ENCODE measurements at places on chromosomes 5 and 9. TPM values are rescaled to one million over a fixed set of nuclear protein-coding genes. Genes with fewer than 3 reads are reported as not detected.

Gene GRM6
- polyA plus RNA-seq: 0.94 TPM

Gene HRH2
- polyA plus RNA-seq: 1.1 TPM

Gene SLC23A1
- 0.69 TPM for polyA plus RNA-seq

Gene FOXD4
- 0.51 TPM for polyA plus RNA-seq

Gene ARHGEF37
- polyA plus RNA-seq: 5.2 TPM

Gene NTNG2
- 0.62 TPM for polyA plus RNA-seq

Gene COL23A1
- polyA plus RNA-seq: 0.67 TPM

Gene CDX1
- not detected for polyA plus RNA-seq

Gene PCDH12
- 21.4 TPM for polyA plus RNA-seq

Gene ADAMTS19
- polyA plus RNA-seq: 15.9 TPM

Gene IGFBPL1
- 1.5 TPM for polyA plus RNA-seq

Gene AK8
- 1.2 TPM for polyA plus RNA-seq

DNA sequence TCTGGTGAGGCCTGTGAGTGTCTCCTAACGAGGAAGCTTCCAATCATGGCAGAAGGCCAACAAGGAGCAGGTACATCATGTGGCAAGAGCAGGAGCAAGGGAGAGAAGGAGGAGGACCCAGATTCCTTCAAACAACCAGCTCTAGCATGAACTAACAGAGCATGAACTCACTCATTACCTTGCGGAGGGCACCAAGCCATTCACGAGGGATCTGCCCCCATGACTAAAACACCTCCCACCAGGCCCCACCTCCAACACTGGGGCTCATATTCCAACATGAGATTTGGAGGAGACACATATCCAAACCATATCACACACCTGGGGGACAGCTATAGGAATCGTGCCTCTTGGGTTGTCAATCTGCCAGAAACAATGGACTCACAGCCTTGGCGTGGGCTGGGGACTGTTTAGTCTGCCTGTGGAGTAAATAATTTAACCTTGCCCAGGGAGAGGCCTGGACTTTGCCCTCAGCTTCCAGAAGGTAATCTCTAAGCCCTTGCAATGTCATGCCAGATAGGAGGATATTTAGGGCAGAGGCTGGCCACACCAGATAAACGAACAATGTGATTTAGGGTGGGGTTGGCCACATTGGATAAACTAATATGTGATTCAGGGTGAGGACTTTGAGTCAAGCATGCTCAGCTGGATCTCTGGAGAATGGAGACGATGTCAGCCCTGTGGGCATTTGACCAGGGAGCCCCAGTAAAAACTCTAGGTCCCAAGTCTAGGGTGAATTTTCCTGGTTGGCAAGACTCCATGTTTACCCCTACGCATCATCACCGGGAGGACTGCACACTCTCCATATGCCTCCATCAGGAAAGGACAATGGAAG is 13.6 kb upstream of the VDAC1 start:
- DNase-seq: no peak

- DNase-seq: no peak
These were observed 652 bp upstream of the TMEM161B start for GRCh38 chr5:88269222-88269771.

GRCh38 chr9:99296291-99296951 is 74.3 kb downstream of the SEC61B start:
- peak; percentile 30 for DNase-seq

GRCh38 chr5:131084436-131084835 is 80.6 kb downstream of the HINT1 start:
- no peak for DNase-seq

DNA sequence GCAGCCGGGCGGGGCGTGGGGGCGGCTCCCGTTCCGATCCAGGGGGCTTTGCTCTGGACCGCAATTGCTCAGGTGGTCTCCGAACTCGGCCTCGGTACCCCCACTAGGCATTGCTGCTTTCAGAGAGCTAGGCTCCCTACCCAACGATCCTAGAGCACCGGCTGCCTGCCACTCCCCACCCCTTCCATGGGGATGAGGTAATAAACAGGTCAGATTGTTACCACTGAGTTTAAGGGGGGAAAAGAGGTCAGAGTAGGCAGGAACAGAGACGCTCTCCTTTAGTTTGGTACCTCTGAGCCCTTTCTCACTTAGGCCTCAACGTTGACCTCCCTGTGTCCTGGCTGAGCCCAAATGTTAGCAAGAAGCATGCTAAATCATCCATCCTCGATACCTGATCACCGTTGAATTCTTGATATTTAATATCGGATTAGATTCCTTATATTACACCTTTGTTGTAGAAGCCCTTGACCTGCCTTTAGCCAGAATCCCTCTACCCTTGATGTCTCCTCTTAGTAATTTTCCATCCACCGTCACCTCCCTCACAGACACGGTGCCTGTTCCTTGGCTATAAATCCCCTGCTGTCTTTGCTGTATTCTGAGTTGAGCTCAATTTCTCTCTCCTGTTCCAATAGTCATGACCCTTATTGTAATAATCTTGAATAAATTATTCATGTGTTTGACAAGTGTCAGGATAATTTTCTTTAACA is 588 bp upstream of the PLPP1 start:
- DNase-seq: no peak

- peak; percentile 87 for DNase-seq
These were observed 64.8 kb upstream of the RANBP6 start for GRCh38 chr9:6080154-6080716.

- DNase-seq: no peak
These were observed 927.5 kb downstream of the DTWD2 start for GRCh38 chr5:118060833-118061232.

DNA sequence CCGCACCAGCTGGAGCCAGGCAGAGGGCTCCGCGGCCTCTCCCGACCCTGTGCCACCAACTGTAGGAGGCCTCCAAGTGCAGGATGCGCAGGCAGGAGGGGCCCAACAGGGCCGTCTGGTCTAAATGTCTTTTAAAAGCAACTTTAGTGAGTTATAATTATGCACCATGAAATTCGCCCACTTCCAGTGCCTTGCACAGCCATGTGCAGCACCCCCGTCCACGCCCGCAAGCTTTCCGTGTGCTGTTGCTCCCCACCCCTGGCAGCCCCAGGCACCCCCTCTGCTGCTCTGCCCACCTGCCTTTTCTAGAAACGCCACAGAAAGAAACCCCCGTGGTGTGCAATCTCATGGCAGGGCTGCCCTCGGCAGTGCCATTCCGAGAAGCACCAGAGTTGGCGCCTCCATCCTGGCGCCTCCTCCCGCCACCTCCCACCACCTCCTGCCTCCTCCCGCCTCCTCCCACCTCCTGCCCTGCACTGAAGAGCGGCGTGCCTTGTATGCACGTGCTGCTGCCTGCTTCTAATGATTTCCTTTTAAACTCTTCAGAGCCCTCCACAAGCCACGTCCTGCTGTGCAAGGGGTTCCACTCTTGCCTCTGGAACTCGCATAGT is 7.5 kb upstream of the SLC6A18 start:
- DNase-seq: no peak

GRCh38 chr5:133514456-133514855 is 97.9 kb downstream of the FSTL4 start:
- DNase-seq: no peak

DNA sequence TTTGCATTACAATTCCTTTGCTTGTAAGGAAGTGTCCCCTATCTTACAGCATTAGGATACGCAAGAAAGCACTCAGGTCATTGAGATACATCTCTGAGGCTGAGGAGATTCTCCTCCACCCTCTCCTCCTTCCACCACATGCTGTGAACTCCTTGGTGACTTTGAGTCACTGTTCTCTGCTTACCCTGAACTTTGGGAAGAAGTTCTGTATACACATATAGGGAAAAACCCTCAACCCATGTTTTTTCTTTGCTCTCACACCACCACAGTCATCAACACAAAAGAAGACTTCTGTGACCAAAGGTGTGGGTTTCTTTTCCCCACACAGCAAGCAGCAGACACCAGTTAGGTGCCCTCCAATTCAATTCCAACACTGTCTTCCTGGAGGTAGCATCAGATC is 38.1 kb downstream of the CNOT6 start:
- DNase-seq: no peak

DNA sequence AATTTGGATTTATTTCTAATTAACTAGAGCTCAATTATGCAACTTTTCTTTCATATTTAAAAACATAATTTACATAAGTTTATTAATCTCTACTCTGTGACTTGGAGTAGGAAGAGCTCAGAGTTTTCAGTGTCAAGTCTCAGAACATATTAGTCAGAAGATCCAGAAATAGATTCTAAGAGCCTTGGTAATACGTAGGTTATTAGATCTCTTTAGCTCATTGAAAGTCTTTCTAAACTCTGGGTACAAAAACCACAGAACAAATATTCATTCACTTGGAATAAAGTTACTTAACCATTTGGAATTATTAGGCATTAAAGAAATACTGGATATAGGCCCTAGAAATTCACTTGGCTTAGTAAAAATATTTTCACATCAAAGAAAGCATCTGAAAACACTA is 26.3 kb upstream of the ISCA1 start:
- DNase-seq: no peak

- DNase-seq: no peak
These were observed 582.6 kb downstream of the PSAT1 start for GRCh38 chr9:78879324-78880100.

DNA sequence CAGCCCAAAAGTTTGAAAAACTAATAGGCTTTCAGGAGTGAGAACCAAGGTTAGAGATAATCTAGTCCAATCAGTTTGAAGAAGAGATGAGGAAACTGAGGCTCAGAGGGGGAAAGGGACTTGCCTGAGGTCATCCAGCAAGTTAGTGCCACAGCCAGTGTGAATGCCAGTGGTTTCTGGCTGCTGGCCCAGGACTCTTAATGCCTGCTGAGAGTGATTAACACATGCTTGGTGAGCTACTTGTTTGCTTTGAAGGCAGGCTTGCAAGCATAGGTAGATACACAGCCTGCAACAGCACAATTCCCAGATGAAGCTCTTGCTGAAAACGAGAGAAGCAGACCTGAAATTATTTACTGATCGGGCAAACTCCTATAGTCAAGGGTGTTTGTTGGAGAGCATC is 591.6 kb upstream of the SGCD start:
- DNase-seq: peak; percentile 18

- DNase-seq: no peak
These were observed 52.4 kb upstream of the PWWP2A start for GRCh38 chr5:160171666-160172065.

DNA sequence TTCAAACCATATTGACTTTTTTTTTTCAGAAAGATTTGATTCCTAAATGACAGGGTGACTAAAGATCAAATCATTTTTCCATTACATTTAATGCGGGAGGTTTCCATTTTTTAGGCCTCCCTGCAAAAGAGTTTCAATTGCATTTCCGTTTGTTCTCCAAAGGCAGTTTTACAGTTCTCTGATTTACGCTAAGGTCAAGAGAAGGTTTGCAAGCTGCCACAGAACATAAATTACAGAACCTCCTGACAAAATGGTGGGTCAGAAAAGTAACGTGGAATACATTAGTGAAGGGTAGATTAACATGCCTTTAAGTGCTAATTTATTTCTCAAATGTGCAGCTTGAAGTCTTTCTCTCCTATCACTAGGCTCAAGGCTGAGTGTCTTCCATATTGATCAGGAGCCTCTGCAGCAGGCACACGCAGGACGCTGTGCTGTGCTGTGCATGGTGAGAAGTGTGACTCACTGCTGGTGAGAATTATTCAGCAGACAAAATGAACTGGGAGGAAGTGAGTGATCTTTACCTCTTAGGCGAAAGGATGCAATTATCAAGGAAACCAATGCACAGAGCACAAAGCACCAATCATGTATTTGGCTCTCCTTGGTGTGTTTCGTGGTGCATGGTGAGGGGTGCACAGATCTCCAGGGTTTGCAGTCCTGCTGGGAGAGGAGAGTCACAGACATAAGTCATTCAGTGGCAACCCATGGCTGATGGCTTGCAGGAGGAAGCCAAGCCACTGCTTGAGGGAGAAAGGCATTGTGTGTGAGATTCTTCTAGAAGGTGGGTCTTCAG is 136.3 kb downstream of the TENT4A start:
- no peak for DNase-seq

DNA sequence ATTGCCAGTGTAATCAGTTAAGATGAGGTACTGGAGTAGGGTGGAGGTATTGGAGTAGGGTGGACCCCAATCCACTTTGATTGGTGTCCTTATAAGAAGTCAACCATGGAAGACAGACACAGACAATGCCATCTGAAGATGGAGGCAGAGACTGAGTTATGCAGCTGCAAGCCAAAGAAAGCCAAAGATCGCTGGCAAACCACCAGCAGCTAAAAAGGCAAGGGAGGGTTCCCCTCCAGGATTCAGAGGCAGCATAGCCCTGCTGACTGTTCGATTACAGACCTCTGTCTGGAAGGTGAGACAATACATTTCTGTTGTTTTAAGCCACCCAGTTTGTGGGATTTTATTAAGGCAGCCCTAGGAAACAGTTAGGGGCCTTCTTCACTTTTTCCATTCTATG is 30.5 kb upstream of the CKMT2 start:
- DNase-seq: no peak

- peak; percentile 83 for DNase-seq
These were observed 250.5 kb upstream of the TUT7 start for GRCh38 chr9:86604741-86605140.

- no peak for DNase-seq
These were observed 13.2 kb downstream of the GZMK start for GRCh38 chr5:55037046-55037771.

GRCh38 chr9:4671737-4672136 is 5.5 kb upstream of the SPATA6L start:
- no peak for DNase-seq

GRCh38 chr5:60541980-60542379 is 158.0 kb downstream of the DEPDC1B start:
- no peak for DNase-seq

GRCh38 chr9:13513716-13514444 is 234.4 kb upstream of the MPDZ start:
- no peak for DNase-seq

- no peak for DNase-seq
These were observed 19.2 kb downstream of the NKD2 start for GRCh38 chr5:1027631-1028441.

GRCh38 chr9:121638399-121638798 is 13.0 kb upstream of the DAB2IP start:
- no peak for DNase-seq

DNA sequence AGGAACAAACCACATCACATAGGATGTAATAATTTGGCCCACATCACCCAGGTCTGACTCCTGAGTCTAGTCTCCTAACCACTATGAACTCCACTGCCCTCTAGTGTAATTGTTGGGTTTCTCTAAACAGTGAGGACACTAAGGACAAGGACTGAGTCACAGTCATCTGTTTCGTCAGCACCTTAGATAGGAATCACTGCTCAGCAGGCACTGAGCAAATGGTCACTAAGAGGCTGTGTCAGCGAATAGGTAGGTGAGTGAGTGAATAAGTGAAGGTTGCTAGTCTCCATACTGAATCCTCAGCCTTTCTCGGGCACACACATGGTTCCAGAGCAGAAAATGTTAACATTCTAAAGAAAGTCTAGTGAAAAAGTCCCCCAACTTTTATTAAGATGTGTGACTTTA is 278.6 kb downstream of the SPOCK1 start:
- DNase-seq: peak; percentile 57
